Hematopoietic multipotent progenitor cell treated with erythropoietin and hydrocortisone succinate and interleukin-3 and kit ligand, for 4 days (in vitro differentiated cells): ENCODE measurements at places on chromosomes 7 and 10.

- DNase-seq: peak; percentile 94
These were observed 98.2 kb downstream of the ANLN start for GRCh38 chr7:36487756-36488336.

- DNase-seq: peak; percentile 64
These were observed 58.5 kb downstream of the ELMO1 start for GRCh38 chr7:37390114-37390513.

- DNase-seq: no peak
These were observed 524 bp upstream of the UNC5B start for GRCh38 chr10:71211775-71212317.

DNA sequence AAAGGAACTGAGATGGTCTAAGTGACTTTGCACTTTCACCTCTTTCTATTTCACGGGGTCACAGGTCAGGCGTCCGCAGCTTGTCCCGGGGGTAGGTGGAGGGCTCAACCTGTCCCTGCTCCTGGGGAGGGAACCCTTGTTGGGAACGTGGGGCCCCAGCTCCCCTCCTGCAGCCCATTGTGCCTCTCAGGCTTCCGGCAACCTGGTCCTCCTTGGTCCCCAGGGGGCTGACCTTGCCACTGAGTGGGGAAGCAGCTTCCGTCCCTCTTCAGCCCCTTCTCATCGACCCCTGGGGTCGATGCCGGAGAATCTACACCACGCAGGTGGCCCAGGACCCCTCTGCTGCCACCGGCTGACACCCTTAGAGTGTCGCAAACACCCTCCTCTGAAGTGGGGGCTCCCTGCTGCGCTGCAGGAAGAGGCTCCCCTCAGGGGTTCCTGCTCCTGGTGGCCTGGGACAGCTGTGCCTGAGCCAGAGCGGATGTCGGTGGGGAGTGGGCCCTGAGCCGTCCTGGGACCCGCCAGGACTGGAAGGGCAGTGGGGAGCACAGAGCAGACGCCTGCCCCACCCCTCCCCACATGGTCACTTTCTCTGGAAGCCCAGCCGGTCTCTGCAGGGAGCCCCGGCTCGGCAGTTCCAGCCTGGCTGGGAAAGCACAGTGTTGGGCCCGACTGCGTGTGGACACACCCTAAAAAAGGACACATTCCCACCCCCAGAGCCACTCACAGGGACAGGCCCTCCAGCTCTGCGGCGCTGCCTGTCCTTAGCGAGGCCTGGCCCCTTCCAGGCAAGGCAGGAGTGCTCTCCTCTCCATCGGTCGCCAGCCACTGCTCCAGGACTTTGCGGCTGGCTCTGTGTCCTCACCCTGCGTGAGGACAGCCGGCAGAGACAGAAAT lies 357.5 kb upstream of the SHH start:
- no peak for DNase-seq

GRCh38 chr7:128035712-128036111 lies 4.5 kb upstream of the LRRC4 start:
- DNase-seq: peak; percentile 35
